ENCODE measurements at places on chromosomes 2 and 18.

DNA sequence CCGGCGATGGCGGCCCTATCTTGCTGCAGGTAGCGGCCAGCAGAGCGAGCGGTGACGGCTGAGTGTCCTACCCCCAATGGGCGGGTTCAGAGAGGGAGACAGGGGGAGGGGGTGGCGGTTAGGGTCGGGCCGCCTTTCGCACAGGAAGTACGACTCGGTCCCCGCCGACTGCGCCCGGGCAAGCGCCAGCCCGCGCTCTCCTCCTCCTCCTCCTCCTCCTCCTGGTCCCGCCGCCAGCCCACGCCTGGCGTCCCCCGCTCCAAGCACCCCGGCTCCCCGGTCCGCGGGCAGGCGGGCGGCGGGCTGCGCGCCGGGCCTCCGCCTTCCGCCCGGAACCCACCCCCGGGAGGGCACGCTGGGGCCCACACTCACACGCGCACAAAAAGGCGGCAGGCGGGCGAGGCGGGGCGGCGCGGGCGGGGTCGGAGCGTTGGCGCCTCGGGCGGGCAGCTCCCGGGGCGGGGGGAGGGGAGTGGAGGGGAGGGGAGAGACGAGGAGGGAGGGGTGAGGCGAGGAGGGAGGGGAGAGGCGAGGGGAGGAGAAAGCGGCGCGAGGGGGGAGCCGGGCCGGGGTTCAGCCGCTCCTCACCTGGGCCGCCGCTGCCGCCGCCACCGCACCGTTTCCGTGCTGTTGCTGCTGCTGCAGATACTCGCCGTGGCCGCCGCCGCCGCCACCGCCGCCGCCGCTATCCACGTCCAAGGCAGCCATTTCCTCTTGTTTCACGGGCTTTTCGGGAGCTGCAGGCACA lies 1.2 kb downstream of the SP3 start:
- DNase-seq = peak; percentile 66

DNA sequence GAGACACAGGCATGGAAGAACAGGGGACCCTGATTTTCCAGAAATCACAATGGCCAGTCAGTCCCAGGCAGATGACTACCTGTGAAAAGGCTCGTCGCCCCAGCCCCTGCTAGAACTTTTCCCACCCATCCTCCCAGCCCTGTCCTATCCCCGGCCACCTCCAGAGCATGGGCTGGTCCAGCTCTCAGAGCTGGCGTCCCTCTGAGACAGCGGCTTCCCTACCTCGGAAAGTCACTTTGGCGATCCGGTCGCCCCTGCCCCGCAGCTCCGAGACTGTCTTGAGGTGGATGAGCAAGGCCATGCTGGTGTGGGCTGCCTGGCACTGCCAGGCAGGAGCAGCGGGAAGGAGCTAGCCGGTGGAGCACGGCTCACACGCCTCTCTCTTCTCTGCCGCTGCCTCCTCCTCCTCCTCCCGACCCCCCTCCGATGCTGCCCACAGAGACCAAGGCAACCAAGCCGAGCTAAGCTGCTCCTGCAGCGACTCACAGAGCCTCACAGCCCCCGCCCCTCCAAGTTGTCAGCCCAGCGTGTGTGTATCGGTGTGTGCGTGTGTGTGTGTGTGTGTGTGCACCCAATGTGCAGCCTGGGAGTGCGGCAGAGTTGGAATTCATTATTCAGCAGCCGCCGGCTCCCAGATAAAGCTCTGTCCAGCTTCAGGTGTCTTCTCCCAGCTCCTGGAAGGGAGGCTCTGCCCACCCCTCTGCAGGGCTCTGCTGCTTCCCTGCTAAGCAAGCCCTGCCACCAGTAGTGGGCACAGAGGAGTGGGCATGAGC lies 80.5 kb upstream of the OTOF start:
- DNase-seq = no peak

DNA sequence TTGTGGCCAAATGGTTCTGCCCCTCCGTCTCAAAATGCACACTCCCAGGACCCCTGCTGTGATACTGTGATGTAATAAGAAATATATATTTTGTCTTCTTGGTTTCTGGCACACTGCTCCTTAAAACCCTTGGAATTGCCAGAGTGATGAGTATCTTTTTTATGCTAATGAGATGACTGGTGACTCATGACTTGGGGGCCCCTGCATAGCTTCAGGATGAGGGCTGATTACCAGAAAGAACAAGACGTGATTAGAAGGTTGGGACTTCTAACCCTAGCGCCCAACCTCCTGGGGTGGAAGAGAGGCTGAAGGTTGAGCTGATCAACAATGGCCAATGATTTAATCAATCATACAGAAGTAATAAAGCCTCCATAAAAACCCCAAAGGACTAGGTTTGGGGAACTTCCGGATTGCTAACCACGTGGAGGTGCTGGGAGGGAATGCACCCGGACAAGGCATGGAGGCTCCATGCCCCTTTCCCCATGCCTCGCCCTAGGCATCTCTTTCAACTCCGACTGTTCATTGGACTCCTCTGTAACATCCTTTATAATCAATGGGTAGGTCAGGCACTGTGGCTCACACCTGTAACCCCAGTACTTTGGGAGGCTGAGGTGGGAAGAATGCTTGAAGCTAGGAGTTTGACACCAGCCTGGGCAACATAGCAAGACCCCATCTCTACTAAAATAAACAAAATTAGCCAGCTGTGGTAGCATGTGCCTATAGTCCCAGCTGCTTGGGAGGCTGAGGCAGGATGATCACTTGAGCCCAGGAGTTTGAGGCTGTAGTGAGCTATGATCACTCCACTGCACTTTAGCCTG lies 89.1 kb downstream of the HS1BP3 start:
- DNase-seq = no peak

DNA sequence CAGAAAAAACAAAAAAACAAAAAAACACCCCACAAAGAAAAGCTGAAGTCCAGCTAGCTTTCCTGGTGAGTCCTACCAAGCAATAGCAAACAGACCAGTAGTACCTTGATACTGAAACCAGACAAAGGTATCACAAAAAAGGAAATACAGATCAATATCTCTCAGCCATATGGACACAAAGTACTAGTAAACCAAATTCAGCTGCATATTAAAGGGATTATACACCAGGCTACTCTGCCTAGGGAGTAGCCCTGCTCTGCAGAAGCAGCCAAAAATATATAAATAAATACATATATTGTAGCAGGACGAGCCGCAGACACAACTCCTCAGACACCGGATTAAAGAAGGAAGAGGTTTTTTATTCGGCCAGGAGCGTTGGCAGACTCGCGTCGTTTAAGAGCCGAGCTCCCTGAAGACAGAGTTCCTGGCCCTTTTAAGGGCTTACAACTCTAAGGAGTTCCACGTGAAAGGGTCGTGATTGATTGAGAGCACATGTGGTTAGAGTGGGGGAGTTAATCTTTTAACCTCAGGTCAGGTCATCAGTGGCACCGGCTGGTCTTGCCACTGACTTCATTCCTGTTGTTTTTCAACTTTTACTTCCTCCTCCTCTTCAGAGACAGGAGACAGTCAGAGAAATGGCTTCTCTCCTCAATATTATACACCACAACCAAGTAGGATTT lies 38.4 kb upstream of the DTNB start:
- DNase-seq = peak; percentile 33

DNA sequence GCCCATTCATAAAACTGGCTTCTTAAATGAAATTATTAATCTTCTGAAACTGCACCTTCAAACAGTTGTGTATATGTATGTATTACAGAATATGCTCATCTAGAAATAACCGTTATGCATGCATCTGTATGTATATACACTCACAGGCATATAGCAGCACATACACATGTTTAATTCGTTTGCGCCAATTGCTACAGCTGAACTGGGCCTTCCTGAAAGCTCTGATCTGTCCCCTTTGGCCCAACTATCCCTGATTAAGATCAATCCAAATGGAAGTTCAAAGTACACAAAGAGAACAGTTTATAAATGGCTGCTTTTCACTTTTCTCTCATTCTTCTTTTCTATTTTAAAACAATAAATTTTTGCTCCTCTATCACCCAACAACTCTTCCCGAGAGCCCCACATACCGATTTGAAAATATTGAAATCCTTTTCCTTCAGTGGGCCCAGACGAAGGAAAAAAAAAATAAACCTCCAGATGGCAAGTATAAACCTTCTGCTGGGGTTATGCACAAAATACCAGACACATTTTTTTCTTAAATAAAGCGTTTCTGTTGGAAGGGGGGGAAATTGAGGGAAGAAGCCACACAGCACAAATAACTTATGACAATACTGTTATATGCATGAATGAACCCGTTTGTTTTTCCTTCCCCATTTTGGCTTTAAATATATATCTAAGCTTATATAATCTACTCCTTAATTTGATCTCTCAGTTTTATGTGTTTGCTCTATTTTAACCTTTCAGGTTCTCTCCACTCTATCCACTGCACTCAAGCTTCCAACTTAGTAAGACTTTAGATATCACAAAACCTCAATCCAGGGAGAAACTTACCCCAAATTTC lies 267.3 kb downstream of the TCF4 start:
- DNase-seq = no peak

DNA sequence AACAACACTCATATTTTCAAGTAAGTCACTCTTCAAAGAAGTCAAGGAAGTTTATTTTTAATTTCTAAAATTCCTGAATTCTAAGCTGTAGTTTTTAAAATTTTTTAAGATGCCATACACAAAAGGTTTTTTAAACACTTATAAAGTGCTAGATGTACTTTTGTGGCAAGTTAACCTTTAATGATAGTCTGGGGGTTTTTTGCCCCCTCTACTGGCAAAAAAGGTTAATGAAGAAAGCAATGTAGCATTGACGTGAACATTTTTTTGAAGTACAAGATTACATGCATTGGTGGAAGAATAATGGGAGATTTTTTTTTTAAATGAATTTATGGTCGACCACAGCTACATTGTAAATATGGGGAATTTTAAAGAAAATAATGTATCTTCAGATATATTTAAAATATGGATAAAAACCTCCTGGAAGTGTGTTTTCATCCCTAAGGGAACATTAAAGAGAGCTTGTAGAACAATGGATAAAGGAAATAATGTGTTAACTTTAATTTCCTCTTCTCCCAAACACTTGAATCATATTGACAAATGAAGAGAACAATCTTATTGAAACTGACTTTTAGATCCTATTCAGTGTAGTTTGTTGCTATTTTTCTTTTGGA lies 12.6 kb downstream of the ITPRID2 start:
- peak; percentile 27 for DNase-seq

- no peak for DNase-seq
Measured at GRCh38 chr18:7593218-7593819, 26.2 kb downstream of the PTPRM start.

DNA sequence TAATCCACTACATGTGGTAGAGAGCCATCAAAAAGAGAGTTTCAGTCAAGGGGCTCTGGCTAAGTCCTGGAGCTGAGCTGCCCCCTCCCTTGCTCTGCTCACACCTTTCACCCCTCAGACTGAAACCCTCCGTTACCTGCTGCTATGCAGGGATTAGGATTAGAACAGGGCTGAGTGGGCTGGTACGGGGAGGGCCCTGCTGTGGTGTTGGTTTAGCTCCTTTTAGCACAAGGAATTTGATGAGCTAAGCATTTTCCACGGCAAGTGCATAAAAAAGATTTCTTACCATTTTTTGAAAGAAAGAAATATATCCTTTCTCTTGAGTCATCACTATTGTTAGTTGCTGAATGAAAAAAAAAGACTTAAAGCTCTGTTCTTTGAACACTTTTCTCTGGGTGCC lies 46.3 kb downstream of the TCF7L1 start:
- DNase-seq = no peak

GRCh38 chr2:167626301-167626700 lies 621.1 kb downstream of the STK39 start:
- DNase-seq = no peak

DNA sequence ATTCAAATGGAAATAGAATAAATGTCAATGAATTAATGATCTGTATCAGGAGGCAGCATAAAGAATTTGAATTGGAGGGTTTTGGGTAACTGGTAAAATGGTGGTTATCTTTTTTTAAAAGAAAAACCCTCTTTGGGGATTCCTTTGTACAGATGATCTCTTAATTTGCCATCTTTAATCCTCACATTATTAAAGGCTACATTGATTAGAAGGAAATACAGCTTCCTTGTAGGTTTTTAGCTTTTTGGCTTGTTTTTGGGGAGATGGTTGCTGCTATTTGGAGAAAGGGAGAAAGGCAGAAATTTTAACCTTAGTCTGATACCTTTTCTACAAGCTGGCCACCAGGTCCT lies 600 bp upstream of the MAPRE2 start:
- DNase-seq = no peak

GRCh38 chr2:221529943-221530652 lies 42.0 kb downstream of the EPHA4 start:
- DNase-seq = peak; percentile 7

GRCh38 chr18:37538526-37539205 lies 26.9 kb downstream of the CELF4 start:
- DNase-seq = no peak

DNA sequence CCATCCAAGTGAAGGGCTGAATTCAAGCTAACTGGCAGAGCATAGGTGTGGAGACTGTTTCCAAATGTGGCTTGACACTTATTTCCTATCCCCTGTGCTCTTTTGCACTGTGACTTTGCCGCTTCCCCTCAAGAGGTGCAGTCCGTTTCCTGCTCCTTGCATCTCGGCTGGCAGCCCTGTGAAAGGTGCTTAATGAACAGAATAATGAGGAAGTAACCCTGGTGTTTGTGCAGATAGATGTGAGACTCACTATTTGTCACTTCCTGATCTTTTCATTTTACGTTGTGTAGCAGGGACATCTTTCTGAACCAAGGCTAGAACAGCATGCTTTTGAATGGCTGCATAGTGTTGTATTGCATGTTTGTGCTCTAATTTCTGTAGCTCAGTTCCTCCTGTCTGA lies 60.8 kb downstream of the CEP192 start:
- peak; percentile 30 for DNase-seq

- DNase-seq = no peak
Measured at GRCh38 chr2:72150861-72151356, 3.2 kb upstream of the CYP26B1 start.

DNA sequence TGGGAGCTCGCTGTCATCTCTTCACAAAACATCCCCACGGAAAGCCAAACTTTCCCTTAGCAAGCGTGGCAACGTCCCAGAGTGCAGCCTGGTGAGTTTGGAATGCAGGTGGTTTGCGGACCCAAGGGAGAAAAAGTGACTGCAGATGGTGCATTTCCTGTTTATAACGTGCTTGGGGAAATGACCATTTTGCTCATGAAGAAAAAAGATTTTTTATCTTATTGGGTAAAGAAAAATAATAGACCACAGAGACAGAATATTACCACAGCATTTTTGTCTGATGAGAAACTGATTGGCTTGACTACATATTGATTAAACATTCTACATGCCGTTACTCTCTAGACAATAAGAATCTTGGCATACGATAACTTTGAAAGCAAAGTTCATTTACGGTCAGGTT lies 136.5 kb downstream of the COPS8 start:
- DNase-seq = no peak

DNA sequence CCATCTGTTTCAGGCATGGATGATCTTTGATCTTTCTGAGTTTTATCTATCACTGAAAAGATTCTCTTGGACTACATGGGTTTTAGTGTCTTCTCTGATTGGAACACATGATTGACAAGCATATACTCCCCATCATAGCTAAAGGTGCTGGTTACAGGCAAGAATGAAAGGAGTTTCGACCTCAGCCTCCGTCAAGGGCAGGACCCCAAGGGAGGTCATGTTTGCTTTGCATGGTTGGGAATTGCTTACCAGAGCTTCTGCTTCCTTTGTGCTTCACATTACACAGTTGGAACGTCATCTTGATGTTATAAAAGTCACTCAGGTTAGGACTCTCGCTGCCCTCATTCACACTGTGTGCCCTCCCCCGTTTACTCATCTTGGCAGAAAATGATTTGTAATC lies 287.7 kb downstream of the PIK3C3 start:
- no peak for DNase-seq

Measured in inflammatory macrophage treated with lipopolysaccharide for 4 hours (primary cell).